ENCODE measurements at places on chromosomes 13 and 19.

DNA sequence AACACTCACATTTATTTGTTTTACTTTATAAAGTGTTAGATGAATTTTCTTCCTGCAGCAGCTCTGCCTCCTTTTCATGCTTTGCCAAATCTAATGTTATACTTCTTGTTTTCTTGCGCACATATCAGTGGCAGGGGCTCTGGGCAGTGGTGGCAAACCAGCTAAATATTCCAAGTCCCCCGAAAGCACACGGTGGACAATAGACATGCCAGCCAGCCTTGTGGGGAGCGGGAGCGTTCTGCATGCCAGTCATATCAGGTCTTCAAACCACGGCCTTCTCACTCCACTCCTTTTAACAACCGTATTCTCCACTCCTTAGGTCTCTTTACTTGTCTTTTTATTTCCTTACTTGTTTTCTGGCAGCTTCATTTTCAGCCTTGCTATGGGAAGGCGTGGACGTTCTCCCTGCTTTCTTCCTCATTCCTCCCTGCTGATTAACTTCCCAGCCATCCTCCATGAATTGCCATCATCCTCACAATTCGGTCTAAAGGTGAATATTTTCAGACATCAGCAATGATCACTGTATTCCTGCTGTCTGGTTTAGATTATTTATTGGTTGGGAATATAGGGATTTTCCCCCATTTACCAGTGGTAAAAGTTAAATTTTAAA lies 77.1 kb upstream of the WASF3 start:
- DNase-seq, result peak; percentile 21

GRCh38 chr13:40637643-40638042 lies 28.8 kb downstream of the FOXO1 start:
- no peak for DNase-seq

- DNase-seq, result no peak
Measured at GRCh38 chr19:14141041-14141440, 4.7 kb upstream of the ASF1B start.

GRCh38 chr13:56975647-56976046 lies 165.1 kb upstream of the PRR20A start:
- DNase-seq, result no peak

Measured in fibroblast of pulmonary artery (primary cell).